ENCODE measurements at places on chromosomes 7 and 10.

DNA sequence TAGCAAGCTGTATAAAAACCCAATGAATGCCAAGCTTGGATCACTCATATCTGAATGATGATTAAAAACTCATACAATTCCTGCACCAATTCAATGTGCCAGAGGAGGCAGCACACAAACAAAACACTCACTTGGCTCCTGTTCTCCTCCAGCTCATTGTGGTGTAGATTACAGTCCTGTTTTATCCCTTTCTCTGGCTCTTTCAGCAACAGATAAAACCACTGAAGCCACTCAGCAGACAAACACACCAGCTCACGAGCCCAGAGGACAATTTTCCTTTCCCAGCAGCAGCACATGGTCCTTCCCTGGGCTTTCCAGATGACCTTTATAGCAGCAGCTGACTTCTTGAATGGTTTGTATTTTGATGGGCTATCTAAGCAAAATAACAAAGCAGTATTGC is 107.3 kb upstream of the STARD3NL start:
- no peak for DNase-seq

DNA sequence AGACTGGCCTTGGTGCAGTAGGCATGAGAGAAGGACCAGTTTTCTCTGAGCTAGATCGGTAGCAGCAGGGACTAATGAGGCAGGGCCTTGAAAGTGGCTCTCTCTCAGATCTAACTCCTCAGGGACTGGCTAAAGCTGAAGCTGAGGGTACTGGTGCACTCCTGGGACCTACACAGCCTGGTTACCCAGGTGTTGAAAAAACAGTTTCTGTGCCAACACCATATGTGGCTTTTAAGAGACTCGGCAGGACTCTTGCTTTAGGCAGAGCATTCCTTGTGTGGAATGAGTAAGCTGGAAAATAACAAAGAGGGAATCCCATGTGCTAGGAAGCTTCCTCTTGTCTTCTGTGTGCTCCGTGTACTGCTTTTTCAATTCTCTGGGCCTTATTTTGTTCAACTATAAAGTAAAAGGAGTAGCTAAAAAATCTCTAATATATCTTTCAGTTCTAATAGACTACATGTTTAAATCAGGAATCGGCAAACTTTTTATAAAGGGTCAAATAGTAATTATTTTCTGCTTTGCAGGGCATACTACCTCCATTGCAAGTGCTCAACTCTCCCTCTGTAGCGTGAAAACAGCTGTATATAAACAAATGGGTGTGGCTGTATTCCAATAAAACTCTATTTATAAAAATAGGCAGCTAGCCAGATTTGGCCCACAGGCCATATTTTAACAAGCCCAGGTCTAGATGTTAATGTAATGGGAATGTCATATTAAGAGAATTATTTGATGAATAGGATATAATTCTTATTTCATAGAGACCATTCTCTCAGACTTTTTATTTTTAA is 186.1 kb upstream of the KAT6B start:
- DNase-seq: no peak

DNA sequence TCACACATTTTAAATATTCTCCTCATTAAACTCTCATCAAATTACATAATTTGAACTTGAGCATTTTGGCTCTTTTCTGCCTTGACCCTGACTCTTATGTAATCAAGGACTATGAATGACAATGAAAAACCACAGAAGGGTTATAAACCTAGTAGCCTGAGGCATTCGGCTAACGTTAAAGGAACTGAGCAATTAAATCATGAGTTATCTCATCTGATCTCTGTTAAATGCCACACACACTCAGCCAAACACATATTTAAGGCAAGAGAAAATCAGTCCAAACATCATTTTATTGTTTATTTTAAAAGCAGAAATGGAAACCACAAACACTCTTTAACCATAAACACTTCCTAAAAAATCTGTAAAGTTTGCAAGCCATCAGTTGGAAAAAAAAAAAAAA is 204.3 kb downstream of the DGKI start:
- no peak for DNase-seq

- no peak for DNase-seq
Observed at GRCh38 chr10:57699944-57700343, 567.8 kb downstream of the IPMK start.

DNA sequence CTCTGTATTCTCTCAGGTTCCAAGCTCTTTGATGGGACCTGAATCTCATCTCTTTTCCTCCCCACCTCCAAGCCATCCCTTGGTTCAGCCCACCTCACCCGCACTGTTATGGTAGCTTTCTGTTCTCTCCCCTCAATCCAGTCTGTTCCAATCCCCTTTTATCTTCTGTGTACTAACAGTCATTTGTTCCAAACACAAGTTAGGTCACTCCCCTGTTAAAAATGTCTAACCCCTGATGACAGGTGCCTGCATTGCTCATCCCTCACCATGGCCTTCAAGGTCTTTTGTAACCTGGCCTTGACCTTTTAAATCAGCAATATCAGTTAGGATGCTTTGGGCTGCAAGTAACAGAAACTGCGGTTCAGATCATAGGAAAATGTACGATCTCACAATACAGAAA is 74.8 kb downstream of the CYP26A1 start:
- no peak for DNase-seq

GRCh38 chr7:125241548-125241947 is 311.9 kb upstream of the POT1 start:
- DNase-seq: no peak

DNA sequence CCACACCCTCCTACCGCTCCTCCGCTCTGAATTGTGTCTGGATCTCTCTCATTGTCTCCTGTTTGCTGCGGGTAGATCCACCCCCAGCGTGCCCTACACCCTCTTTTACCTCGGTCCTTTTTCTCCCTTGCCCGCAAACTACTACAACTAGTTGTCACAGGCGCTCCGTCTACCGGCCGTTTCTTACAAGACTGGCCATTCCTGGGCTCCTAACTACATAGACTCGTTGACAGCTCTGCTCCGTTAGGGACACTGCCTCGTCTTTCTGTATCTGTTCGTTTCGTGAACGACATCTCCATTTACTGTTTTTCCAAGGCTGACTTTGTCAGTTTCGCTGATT is 786 bp downstream of the TAF3 start:
- DNase-seq: no peak

GRCh38 chr10:97543025-97543546 is 29.5 kb upstream of the ANKRD2 start:
- no peak for DNase-seq

DNA sequence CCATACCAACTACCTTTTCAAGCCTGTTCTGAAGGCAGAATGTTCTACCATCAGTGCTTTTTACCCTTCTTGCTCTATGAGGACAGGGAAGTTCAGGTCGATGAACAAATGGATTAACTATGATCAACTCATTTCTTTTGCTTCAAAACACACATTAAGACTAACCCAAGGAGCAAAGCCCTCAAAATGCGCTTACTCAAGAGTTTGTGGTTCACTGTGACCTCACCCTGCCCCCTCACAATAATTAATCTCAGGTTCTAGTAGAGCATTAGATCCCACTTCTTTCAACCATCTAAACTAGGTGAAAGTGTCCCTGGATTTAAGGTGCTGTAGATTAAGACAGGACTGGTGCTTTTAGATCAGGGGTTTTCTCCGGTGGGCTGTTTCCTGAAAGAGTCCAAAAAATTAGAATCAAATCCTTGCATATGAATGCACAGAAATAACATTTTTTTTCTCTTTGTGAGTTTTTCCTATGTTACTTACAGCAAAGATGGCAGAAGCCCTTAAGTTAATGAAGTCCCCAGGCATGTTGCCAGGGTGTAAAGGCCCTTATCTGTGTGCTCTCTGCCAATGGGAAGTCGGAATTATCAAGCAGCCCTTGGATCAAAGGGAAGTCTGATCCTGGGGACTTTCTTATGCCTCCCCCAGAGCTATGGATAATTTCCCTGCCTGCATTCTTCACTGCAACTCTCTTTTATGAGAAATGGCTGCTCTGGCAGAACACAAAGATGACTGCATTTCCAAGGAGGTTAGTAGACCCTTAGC is 205.5 kb upstream of the STK17A start:
- no peak for DNase-seq
